ENCODE measurements at places on chromosomes 6 and 20.
A peak's percentile ranks its signal among the peaks of the same experiment; 100 is the strongest.

GRCh38 chr20:8662433-8662954 is 406.4 kb upstream of the PLCB4 start:
- DNase-seq: no peak

GRCh38 chr6:166957087-166957804 is 896 bp upstream of the RNASET2 start:
- DNase-seq: peak; percentile 87

GRCh38 chr20:37917461-37917860 is 14.5 kb downstream of the VSTM2L start:
- DNase-seq: no peak

- DNase-seq: no peak
These were observed 77.5 kb downstream of the GINS1 start for GRCh38 chr20:25484911-25485511.

GRCh38 chr6:35262596-35262995 is 3.1 kb downstream of the ZNF76 start:
- DNase-seq: no peak

GRCh38 chr6:116363759-116364158 is 7.0 kb upstream of the DSE start:
- DNase-seq: no peak

DNA sequence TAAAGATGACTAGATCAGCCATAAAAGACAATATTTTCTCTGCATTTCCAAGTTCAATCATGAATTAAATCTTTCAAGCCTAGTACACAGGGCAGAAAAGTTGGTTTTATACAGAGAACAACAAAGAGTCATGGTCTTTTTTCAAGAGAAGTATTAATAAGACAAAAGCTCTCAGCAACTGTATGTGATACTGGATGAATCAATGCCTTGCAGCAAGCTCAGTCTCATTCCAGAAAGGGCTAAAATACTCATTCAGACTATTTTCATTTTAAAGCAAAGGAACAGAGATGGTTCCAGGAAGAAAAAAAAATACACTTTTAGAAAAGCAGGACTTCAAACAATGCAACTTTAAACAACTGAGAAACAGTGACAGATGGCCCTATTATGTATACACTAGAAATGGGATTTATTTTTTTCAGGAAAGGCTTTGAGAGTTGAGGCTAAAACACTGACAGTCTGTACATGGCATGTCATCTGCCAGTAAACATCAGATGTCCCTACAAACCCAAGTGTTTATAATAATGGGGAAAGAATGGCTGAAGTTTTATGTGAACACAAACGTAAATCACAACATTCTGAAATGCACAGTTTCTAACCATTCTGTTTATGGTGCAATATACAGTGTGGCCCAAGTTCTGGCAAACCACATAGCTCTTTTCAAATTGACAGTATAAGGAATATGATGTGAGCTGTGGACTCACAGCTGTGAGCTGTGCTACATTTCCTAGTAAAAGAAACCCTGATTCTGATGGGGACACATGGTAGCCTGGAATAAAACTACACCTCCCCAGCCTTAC is 114.3 kb upstream of the DST start:
- DNase-seq: no peak

GRCh38 chr6:115000736-115001135 is 657.9 kb upstream of the HS3ST5 start:
- no peak for DNase-seq

- no peak for DNase-seq
These were observed 98.1 kb upstream of the VSTM2L start for GRCh38 chr20:37804584-37805566.

DNA sequence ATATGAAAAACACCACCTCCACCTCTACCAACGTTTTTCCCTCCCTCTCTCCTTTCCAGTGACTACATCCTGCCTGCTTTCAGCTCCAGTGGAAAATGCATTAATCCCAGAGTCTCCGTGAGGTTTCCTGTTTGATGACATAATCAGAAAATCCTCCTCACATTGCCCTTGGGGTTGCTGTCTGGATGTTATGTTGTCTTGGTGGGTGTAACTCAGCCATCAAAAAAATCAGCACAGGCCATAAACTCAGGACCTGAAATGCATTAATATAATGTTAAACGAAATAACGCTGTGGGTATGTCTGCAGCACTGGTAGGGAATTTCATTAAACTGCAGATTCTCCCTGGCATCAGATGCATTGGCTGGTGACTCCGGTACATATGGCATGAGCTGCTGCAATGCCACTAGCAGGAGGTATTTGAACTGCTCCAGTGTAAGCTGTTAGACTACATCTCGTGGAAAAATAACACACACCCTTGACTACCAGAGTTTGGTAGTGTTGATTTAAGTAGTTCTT is 297.8 kb downstream of the PRL start:
- no peak for DNase-seq

DNA sequence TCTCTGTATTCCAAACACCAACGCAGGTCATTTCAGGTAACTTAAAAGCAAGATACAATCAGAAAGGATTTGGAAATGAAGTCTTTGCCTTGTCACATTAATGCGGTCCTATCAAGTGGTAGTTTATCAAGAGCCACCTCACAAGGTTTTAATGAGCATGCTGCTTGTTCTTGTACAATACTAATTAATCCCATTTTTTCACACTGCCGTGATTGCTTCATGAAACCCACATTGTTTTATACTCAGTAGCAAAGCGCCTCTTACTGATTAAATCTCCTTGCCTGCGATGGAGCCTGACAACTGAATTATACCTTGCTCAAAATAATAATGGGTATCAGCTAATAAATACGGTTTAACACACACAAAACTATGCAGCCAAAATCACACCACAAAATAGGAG is 234.1 kb upstream of the TSHZ2 start:
- no peak for DNase-seq

DNA sequence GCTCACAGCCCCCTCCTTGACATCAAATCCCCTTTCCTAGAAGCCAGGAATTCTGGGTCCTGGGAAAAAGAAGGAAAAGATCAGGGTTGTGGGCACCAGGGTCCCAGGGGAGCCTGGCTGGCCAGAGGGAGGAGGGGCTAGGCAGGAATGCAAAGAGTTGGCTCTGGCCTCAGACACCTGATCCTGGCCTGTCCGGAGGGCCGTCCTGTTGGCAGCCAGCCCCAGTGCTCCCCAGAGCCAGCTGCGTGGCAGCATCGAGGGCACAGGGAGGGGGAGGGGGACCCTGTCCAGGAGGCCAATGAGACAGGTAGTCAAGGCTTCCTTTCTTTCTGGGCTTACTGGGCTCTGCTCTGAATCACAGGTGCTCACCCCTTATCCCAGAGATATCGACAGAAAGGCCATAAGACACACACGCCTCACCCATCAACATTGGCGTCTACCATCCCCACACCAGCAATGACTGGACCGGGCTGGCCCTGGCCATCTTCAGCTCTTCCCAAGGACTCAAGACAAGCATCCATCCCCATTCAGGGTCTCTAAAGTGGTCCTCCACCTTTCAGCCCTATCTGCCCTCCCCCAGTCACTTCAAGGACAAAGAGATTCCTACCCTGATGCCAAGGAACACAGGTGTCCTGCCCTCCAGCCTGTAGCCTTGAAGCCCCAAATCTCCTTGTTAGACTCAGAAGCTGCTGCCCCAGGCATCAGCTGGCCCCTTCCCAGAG is 723 bp downstream of the COL11A2 start:
- DNase-seq: no peak

DNA sequence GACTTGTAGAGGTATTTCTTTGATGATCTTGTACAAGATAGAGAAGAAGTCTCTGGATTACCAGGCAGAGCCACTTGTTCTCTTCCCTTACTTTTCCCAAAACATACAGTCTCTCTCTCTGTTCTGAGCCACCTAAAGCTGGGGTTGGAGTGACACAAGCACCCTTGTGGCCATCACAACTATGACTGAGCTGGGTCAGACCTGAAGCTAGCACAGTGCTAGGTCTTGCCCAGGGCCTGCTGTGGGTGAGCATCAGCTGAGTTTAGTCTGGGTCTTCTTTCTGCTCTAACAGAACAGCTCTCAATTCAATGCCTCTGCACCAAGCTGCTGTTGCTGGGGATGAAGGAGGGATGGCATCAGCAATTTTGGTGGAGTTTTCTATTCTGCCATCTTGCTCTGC is 110.2 kb downstream of the HTR1B start:
- no peak for DNase-seq
